ENCODE measurements at places on chromosomes 11 and 22.
A peak's percentile ranks its signal among the peaks of the same experiment; 100 is the strongest.

- no peak for DNase-seq
Observed at GRCh38 chr11:101807531-101807930, 107.3 kb upstream of the CEP126 start.

GRCh38 chr11:91243630-91244029 is 981.0 kb upstream of the FAT3 start:
- DNase-seq, result peak; percentile 40

- no peak for DNase-seq
Observed at GRCh38 chr11:118313242-118313641, 8.7 kb downstream of the CD3E start.

GRCh38 chr11:120346233-120346632 is 10.0 kb downstream of the ARHGEF12 start:
- no peak for DNase-seq

- DNase-seq, result peak; percentile 99
Observed at GRCh38 chr11:95877291-95877690, 46.6 kb downstream of the MTMR2 start.

DNA sequence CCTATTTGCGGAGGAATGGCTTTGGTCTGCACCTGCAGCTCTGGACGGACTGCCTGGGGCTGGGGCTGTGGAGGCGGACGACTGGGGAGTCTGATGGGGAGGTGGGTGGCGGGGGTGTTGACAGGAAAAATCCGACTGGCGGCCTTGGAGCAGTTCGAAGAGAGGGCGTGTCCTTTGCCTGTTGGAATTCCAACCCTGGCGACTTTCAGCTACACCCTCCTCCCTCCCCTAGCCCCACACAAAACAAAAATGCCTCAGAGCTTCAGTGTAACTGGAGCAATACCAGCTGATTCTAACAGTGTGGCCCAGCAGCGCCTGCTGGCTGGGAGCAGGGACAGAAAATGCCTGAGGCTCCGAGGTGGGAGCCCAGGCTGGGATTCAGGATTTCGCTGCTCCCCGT is 85.4 kb downstream of the ATXN10 start:
- DNase-seq, result peak; percentile 21

- peak; percentile 95 for DNase-seq
Observed at GRCh38 chr22:39316440-39317083, 2.9 kb downstream of the RPL3 start.

GRCh38 chr22:39214383-39215069 is 30.3 kb downstream of the PDGFB start:
- DNase-seq, result no peak

GRCh38 chr11:13767471-13767870 is 99.0 kb downstream of the FAR1 start:
- DNase-seq, result no peak

DNA sequence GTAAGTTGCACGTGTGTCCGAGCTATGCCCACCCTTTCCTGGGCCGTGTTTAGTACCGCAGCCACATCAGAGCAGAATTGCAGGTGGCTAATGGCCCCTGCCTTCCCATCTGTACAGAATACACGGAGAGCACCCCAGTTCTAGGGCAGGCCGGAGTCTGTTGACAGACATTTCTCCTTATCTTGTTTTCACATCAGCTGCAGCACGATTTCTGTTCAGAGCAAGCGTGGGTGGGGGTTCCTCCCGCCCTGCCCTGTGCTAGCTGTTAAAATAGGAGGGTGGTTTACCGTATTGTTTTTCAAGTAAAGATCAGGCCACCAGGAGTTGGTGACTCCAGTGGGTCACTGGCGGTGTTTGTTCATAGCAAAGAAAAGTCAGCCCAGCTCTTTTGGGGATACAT is 41.1 kb downstream of the UBASH3B start:
- DNase-seq, result no peak

- DNase-seq, result peak; percentile 82
Observed at GRCh38 chr11:14544611-14545010, 24.4 kb upstream of the PSMA1 start.

- no peak for DNase-seq
Observed at GRCh38 chr11:75560644-75561043, 1.4 kb upstream of the SERPINH1 start.

DNA sequence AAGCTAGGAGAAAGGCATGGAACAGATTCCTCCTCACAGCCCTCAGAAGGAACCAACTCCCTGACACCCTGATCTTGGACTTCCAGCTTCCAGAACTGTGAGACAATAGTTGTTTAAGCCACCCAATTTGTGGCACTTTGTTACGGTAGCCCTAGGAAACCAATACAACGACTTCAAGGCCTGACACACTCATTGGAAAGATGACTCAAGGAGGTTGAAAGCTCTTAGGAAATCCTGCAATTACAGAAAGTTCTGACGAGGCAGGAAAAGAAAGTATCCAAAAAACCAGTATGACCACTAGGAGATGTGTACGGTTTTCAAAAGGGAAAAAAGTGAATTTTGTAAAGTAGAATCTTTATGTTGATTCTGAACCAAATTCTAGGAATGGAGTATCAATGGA is 161.4 kb downstream of the SWAP70 start:
- peak; percentile 10 for DNase-seq

GRCh38 chr11:19199771-19200170 is 2.0 kb downstream of the CSRP3 start:
- DNase-seq, result peak; percentile 18

DNA sequence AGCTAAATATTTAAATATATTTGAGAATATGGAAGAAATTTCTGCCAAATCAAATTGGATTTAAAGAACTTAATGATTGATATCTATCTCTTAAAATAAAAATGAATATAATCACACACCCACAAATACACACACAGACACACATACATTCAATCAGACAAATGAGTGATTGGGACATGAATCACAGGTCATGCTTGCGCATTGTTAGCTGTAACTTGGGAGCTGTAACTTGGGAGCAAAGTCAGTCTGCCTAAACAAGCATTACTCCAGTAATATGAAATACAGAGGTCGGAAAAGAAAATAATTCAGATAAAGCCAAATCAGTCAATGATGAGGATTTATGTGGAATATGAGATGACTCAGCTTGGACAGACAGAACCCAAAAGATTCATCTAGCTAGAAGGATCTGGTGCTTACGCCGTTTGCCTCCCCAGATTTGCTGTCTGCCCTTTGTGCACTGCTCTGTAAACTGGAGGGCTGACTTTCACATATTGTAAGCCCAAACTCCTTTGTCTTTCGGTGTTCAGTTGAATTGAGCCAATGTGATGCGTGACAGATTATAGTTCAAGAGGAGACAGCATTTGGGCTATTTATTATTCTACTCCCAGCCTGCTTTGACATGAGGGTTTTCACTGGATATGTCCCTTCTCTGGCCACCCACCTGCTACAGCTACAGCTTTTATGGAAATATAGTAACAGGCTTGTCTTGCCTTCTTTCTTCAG is 1.6 kb downstream of the OR56B1 start:
- DNase-seq, result no peak

- DNase-seq, result peak; percentile 17
Observed at GRCh38 chr11:38438091-38438490, 1840.1 kb upstream of the RAG2 start.

DNA sequence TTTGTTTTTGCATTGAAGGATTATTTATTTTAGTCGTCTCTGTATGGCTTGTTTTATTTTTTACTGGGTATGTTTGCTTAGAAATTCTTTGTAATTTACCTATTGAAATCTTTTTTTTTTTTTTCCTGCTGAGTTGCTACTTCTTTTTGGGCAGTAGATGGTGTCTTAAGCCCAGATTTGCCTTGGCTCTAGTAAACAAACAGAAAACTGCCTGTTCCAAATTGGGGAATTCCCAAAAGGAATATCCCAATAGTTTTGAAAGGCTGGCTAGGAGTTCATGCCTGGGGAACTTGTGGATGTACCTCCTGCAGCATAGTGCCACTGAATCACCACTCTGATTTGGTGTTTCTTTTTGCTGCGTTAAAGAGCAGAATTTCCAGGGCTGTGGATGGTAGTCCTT is 17.7 kb downstream of the PAMR1 start:
- DNase-seq, result peak; percentile 34

DNA sequence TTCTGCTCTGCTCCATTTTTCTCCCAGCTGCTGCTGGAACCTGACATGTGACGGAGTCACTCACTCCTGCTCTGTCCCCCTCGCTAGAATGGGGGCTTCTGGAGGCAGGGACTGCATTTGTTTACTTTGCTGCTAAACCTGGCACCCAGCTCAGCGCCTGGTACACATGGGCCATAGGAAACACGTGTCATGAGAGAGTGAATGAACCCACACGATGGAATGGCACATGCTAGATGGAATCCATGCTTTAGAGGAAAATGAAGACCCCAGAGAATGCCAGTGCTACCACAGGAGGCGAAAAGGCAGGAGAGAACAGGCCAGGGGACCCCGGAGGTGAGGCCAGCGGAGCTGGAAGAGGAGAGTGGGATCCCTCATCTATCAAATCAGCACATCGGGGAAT is 160.9 kb downstream of the MPPED1 start:
- no peak for DNase-seq

DNA sequence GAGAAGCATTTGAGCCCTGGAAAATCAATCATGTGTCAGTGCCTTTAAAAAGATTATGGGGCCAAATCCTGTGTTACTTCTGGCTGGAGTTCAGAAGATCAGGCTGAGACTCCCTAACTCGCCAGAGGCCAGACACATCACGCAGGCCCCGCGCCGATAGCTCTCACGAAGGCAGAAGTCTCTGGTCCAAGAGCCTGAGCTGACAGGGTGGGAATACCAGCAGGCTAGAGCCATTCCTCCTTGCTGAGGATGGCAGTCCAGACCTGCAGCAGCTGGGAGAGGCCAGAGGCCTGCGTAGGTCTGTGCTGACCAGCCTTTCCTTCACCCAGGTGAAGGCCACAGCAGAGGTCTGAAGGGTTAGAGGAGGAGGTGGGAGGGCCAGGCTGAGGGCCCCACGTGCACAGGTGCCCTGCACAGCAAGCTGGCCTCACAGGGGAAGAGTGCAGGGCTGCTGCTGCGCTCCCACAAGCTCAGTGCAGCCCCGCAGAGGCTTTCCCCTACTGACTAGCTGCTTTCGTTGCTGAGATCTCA is 52.9 kb downstream of the ST14 start:
- DNase-seq, result no peak

GRCh38 chr22:39146256-39147101 is 6.0 kb downstream of the CBX7 start:
- no peak for DNase-seq

GRCh38 chr22:39254789-39255298 is 10.1 kb upstream of the PDGFB start:
- DNase-seq, result peak; percentile 41

GRCh38 chr11:91421641-91422040 is 803.0 kb upstream of the FAT3 start:
- no peak for DNase-seq

DNA sequence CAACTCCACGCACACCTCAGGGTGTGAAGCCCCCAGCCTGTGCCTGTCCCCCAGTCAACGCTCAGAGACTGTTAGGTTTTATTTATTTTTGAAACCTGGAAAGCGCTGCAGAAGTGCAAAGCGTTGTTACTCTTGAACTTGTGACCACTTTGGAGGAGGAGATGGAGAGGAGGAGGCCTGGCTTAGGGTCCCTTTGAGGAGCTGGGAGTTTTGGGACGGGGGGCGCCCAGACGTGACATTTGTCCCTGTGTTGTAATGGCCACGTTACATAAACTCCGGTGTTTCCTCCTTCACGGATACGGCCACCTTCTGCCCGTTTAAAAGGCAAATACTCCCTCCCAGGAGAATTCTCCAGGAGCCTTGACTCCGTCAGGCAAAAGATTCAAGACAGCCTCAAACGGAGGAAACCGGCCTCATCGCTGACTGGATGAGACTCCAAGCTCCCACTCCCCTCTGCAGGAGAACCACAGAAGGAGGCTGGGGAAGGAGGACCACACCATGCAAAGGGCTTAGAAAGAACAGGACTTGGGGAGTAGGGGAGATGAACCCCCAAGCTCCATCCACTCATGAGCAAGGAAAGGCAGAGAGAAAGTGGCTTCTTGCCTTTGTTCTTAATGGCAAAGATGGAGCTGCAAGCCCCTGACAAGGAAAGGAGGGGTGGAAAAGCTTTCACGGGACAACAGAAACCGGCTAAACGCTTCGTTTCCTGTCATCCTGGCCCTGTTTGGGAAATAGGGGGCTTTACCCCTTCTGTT is 630 bp downstream of the PIK3IP1 start:
- peak; percentile 43 for DNase-seq

GRCh38 chr11:78791254-78791653 is 216.6 kb upstream of the NARS2 start:
- DNase-seq, result no peak

DNA sequence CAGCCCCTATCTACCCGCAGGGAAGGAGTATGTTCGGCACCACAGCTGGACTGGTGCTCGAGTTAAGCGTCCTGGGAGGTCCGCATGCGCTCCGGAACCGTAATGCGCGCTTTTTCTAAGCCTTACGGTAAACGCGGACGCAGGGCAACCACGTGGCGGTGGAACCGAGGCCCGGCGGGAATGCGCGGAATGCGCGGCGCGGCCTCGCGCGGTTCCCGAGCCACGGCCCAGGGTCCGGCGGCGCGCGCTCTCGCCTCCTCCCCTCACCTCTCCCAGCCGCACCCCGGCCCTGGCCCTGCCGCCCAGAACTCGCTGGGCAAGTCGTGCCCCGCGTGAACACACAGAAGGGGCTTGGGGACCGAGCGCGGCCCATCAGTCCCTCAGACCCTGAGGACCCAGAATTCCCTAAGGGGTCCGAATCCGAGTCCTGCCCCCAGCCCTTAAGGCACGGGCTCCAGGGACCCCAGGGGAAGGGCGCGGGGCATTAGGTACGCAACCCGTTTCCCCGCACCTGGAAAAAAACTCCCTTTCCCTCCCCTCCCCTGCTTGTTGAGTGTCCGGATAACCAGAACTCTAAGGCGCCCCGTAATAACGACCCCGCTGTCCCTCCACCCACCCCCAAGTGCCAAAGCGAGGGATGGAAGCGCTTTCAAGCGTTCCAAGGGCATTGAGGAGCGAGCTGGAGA is 4.3 kb upstream of the CCND1 start:
- DNase-seq, result peak; percentile 92

- DNase-seq, result peak; percentile 48
Observed at GRCh38 chr11:26245046-26245445, 86.9 kb upstream of the ANO3 start.

DNA sequence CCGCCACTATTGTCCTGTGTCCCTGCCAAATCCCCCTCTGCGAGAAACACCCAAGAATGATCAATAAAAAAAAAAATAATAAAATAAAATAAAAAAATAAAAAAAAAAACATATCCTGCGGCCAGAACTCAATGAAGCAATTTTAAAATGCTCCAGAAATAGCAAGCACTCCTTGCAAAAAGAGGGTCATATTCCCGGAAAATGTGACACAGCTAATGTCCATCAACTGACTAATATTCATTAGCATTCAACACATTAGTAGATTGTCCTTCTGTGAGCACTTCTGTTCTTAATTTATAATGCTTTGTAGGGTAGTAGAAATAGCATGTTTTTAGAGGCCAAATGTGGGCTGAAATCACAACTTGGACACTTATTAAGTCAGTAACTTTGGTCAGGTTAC is 252.3 kb upstream of the SESN3 start:
- no peak for DNase-seq

All from fibroblast of pulmonary artery (primary cell).